T-helper 9 cell (primary cell): ENCODE measurements at places on chromosomes 7 and 10.

- DNase-seq = no peak
Measured at GRCh38 chr10:131897297-131897899, 3.4 kb upstream of the PPP2R2D start.

DNA sequence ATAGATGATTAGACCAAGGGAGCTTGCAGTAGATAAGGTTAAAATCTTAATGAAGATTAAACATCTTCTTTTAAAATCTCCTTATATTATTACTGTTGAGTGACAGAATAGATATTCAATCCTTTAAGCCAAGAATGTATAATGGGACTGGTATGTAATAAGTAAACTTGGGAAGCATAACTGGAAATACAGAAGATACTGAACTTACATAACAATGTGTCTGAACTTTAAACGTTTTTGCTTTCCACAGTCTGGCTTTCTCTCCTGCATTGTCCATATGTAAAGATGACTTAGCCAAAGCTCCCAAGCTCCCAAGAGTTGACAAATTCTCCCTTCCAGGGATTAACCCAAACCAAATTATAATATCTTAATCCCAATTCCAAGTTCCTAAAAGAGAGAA, 129.8 kb downstream of the KCND2 start:
- DNase-seq = no peak

DNA sequence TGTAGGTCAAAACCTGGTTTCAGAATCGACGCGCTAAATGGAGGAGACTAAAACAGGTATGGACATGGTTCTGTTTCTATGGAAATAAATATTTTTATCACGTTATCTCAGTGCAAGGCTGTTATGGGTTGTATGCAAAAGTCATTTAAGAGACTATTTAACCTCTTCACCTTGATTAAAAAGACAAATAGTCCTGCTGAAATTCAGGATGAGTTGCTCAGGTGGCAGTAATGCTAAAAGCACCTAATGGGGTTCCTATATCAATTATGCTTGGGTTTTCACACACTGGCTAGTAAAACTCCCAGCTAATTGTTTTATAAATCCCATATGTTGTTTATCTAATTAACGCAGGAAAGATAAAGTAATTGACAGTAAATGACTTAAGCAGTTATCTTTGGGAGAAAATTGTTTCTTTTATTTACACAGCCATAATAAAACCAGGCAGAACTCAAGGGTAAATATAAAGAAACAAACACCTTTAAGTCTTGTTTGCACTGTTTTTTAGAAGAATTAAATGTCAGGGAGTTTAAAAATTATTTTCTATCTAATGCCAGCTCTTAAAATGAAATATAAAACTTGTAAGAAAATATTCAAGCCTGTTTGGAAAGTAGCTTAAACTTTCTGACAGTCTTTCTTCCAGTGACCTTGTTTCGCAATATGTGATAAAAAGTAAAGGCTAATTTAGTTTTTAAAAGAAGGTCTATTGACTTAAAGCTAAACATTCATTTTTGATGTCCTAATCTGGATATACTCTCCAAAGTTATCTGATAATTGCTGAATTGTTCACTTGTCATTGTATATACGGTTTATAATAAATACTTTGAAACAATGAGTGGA, 3.2 kb downstream of the HHEX start:
- no peak for DNase-seq

GRCh38 chr7:101333912-101334311, 12.3 kb upstream of the IFT22 start:
- DNase-seq = no peak

- DNase-seq = no peak
Measured at GRCh38 chr7:26381476-26382353, 90.1 kb downstream of the SNX10 start.

- no peak for DNase-seq
Measured at GRCh38 chr10:98354491-98354890, 60.5 kb downstream of the PYROXD2 start.

DNA sequence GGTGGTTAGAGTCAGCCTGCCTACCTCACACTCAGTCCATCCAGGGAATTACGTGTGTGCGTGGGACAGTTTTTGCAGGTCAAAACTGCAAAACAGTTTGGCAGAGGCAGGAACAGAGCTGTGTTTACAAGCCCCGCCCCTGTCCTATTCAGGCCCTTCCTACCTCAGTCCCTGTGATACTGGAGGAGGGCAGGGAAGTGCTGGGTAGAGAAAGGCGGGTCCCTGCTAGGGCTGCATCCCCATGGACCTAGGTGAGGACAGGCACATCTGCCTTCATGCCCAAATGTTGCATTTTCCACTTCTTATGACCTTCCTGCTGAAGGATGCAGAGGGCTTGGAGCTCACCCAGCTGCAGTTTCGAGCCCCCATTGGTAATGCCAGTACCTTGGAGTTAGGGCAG, 25.1 kb downstream of the SBDS start:
- no peak for DNase-seq

GRCh38 chr7:158868764-158869410, 12.5 kb downstream of the DYNC2I1 start:
- no peak for DNase-seq

DNA sequence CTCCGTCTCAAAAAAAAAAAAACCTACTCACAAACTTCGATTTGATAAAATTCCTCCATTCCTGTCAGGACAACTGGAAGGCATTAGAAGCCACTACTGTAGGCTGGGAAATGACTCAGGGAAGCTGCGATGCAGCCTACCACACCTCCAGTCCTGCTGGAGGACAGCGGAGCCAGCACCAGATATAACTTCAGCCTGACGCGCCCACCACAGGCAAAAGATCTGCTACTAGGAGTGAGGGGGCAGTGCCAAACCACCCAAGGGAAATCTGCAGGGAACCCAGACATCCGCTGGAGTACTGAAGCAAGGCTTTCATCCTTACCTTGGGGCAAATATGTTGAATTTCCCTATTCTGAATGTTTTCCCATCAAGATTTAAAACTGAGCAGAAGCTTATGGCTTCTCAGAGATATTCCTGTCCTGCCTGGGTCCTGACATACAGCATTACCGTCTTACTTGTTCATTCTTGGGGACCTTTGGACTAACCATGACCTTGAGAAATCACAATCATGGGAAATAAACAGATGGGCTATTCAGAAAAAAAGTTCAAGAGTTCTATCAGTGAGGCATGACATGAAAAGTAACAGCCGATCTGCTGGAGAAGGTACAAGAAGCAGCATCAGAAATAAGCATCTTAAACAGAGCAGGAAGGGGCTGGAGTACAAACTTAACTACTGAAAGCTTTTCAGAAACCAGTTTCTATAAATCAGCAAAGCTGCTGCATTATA, 20.4 kb downstream of the BCCIP start:
- DNase-seq = no peak

- DNase-seq = no peak
Measured at GRCh38 chr7:138184191-138184590, 107.9 kb downstream of the AKR1D1 start.

DNA sequence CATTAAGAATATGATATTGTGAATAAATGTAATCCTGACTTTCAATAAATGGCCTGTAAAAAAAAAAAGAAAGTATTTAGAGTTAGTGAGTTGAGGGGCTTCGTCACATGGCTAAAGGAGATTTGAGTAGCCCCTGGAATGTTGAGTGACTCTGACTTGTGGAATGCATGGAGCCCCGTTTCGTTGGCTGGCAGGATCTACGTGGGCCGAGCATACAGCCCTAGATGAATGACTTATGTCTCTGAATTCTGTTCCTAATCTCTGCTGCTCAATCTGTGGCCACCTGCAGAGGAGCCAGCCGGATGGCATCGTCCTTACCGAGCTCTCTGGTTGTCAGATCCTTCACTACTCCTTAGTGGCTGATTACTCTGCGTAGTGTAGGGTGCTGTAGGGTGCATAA, 155.7 kb downstream of the MGMT start:
- no peak for DNase-seq

- no peak for DNase-seq
Measured at GRCh38 chr7:79781716-79782115, 328.2 kb upstream of the MAGI2 start.

DNA sequence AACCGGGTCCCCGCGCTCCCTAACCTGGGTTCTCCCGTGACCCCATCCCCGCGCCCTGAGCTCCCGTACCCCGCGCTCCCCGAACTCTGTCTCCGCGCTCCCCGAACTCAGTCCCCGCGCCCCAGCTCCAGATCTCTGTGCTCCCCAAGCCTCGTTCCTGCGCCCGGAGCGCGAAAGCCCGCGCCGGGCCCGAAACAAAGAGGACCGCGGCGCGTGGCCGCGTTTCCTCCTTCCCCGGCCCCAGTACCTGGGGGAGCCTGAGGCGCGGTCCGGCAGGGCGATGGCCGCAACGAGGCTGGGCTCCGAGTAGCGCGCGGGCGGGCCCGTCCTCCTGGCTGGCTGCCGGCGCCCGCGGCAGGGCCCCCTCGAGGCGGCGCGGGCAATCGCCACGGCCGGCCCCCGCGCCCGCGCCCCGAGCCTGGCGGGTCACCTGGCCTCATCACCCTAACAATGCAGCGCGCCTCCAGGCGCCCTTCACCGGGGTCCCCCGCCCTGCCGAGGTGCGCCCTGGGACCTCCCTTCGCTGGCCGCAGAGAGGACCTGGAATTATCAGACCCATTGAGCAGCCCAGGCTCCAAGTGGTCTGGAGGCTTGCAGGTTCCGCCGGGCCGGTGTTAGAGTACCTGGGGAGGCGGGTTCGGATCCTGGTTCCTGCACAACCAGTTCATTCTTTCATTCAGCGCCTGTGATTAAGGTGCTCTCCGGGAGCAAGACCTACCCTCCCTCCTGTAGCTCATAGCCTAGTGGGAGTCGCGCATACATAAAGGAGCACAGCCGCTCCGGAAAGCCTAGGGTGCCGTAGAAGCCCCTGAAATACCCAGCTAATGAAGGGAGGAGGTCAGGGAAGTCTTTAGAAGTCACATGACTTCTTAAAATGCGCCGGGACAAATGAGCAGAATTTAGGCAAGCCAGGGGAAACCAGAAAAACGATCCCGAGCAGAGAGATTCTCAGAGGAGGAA, at the start of gene TNS3:
Gene TNS3, minus strand, starts transcription at position 308 of the 960 bp plus-strand sequence. CDS start 142,475 bp downstream, outside the sequence.
- no peak for DNase-seq

- DNase-seq = no peak
Measured at GRCh38 chr7:6158424-6159096, 113.9 kb downstream of the CYTH3 start.

GRCh38 chr7:94043299-94043698, 39.1 kb upstream of the BET1 start:
- no peak for DNase-seq

GRCh38 chr7:114663502-114663901, 248.9 kb downstream of the FOXP2 start:
- DNase-seq = no peak

GRCh38 chr7:56125831-56126230, 9.6 kb upstream of the NUPR2 start:
- DNase-seq = no peak

GRCh38 chr7:2148189-2148588, 84.6 kb downstream of the MAD1L1 start:
- no peak for DNase-seq

- no peak for DNase-seq
Measured at GRCh38 chr7:113636727-113637421, 281.9 kb downstream of the PPP1R3A start.

GRCh38 chr7:73612598-73613269, 11.6 kb downstream of the MLXIPL start:
- no peak for DNase-seq

- no peak for DNase-seq
Measured at GRCh38 chr10:22006379-22006884, 2.9 kb upstream of the DNAJC1 start.

DNA sequence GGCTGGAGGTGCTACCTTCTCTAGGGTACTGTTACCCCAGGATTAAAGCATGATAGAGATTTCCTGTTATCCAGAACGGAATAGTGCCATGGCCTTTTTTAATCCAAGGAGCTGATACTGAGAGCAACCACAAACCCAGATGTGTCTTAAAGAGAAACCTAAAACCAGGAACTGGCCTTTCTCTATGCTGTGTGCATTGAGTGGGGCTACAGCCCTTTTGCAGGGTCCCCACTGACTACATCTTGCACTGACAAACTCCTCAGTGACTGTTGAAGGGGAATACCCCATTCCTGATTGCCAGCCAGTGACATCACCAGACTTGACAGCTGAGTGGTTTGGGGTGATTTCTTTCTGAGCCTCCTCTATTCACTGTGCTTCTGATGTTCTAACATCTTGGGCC, 81.9 kb upstream of the CAPZA2 start:
- DNase-seq = no peak

DNA sequence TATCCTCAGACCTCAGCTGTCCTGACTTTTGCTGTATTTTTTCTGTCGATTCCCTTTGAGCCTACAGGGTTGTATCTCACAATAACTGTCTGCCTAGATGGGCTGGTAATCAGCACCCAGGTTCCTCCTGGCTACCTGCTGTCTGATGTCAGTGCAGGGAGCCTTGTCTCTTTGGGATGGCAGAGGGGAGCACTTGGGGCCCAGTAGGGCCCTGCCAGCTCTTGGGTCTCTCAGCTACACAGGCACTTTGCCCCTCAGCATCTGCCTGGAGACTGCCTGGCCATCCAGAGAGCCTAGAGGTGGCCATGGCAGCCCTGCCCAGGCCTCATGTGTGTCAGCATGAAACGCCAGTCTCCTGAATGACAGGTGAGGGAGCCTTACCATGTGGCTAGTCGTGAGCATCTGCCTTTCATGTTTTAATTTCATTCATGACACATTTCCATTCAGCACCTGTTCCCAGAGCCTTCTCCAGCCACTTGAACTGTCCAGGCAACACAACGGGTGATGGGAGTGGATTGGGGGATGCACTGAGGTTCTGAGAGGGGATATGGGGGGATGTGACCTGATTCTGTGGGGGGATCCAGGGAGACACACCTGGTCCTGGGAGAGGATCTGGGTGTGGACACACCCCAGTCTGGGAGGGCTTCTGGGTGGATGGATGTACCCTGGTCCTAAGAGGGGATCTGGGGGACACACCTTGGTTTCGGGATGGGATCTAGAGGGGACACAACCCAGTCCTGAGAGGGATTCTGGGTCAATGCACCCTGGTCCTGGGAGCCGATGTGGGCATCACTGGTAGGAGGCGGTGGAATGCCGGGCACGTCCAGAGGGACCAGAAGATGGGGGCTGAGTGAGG, 21.9 kb downstream of the ADCY1 start:
- no peak for DNase-seq

DNA sequence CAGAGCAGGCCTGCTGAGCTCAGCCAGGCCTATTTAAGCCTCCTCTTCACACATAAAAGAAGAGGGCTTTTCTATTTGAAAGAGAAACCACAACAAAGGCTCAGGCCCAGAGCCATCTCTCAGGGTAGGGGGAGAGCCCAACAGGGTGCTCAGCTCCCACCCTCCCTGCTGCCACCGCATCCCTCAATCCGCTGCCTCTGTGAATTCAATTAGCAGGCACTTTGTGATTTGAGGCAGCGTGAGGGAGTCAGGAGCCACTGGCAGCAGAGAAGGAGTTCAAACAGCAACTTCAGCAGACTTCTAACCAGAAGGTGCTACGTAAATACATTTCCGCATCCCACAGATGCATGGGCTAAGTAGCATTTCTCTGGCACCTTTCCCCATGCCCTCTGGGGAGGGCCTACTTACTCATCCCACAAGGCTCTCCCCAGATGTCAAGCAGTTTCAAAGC, 45.2 kb downstream of the LRRC20 start:
- no peak for DNase-seq

GRCh38 chr7:87918740-87919139, 15.3 kb upstream of the ADAM22 start:
- DNase-seq = no peak
